Stimulated activated CD4-positive, alpha-beta T cell treated with anti-CD3 and anti-CD28 coated beads, Interleukin-4, amount 100 ng/mL, for 48 hours (primary cell): ENCODE measurements at places on chromosomes 6 and 20.

- DNase-seq, result no peak
Measured at GRCh38 chr6:148240861-148241477, 101.7 kb upstream of the SASH1 start.

DNA sequence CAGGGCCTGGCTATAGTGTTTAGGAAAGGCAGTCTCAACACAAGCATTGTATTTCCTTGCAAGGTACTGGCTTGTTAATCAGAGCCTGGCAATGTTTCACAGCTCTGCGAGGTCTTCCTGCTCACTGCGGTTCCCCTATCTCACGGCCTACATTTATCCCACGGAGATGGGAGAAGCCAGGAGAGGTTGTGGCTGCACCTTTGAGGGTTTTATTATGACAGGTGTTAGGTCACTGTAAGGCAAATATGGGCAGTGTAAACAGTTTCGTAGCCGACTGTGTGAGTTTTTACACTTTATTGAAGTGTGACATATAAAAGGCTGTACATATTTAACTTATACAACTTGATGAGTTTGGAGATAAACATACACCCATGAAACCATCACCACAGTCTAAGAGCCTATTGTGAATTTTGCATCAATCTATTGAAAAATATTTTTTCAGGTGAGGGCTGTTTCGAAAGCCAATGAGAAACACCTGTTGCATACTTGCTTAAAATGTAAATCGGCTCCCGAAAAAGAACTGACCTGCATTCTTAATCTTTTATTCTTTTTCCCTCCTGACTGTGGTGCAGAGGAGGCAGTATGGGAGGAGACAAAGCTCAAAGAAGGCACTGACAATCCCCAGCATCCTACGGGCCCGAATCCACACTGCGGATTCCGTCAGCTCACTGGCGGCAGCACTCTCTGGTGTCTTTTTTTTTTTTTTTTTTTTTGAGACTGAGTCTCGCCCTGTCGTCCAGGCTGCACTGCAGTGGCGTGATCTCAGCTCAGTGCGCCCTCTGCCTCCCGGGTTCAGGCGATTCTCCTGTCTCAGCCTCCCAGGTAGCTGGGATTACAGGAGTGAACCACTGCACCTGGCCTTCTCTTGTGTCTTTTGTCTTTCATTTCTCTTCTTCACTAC lies 7.5 kb upstream of the RBM38 start:
- DNase-seq, result no peak

GRCh38 chr20:4924032-4924431 lies 77.3 kb downstream of the SLC23A2 start:
- DNase-seq, result no peak

DNA sequence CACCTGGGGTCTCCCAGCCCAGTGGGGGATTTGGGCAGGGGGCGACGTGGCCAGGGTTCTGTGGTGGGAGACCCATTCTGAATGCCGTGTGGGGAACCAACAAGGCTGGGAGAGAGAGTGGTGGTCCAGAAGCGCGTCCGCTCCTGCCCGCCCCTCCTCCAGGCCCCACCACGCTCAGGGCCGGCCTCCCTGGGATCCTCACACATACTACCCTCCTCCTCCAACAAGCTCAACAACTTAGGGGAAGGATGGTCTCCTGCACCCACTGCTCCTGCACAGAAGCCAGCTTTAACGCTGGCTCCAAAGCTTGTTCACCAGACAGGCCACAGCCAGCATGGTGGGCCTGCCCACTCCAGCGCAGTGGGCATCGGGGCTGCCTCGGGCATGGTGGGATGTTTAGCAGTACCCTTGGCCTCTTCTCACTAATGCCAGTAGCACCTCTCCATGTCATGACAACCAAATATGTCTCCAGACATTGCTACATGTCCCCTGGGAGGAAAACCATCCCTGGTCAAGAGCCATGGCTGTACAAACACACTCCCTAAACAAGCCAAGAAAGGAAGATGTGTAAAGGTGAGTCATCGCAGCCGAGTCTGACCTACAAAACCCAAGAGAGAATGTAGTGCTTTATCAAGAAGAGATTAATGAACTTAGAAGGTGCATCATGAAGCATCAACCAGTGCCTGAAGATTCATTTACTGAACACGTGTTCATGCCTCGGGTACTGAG lies 75.7 kb downstream of the BMP7 start:
- no peak for DNase-seq

GRCh38 chr20:1397710-1398109 lies 4.9 kb upstream of the FKBP1A start:
- no peak for DNase-seq

DNA sequence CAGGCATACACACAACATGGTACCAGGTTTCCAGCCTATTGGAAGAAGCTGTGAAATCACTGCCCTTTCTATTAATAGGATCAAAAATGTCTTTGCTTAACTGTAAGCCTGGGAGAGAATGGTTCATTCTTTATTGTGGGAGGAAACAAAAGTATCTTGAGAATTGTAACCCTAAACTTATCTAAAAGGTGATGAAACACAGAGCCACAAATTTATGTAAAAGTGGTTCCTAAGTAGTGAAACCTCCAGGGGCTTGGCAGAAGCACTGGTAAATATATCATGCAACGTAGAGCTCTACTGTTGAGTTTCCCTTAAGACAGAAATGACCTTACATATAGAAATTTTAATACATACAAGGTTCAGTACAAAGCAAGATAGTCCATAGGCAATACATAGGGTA lies 17.2 kb upstream of the NOX3 start:
- DNase-seq, result no peak

DNA sequence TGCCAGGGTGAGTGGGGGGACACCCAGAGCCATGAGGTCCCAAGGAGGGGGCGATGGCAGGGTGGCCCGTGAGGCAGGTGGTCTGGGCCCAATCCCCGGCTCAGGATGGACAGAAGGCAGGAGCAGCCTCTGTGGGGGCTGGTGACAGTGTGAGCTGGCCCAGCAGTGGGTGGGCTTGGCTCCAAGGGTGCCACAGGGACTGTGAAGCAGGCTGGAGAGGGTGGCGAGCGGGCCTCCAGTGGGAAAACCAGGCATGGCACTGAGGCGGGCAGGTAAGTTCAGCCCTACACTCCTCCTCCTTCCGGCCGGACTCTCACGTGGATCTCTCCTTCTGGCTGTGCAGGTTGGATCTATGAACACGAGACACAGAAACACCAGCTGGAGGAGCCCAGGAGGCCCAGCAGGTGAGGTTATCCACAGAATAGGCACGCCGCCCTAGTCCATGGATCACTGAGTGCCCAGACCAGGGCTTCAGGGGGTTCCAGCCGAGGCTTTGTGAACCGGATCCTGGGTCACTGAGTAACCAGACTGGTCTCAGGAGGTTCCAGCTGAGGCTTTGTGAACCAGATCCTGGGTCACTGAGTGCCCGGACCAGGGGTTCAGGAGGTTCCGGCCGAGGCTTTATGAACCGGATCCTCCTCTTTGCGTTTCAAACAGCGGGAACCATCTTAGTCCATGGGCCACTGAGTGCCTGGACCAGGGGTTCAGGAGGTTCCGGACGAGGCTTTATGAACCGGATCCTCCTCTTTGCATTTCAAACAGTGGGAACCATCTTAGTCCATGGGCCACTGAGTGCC lies 76.4 kb upstream of the BHLHE23 start:
- no peak for DNase-seq

DNA sequence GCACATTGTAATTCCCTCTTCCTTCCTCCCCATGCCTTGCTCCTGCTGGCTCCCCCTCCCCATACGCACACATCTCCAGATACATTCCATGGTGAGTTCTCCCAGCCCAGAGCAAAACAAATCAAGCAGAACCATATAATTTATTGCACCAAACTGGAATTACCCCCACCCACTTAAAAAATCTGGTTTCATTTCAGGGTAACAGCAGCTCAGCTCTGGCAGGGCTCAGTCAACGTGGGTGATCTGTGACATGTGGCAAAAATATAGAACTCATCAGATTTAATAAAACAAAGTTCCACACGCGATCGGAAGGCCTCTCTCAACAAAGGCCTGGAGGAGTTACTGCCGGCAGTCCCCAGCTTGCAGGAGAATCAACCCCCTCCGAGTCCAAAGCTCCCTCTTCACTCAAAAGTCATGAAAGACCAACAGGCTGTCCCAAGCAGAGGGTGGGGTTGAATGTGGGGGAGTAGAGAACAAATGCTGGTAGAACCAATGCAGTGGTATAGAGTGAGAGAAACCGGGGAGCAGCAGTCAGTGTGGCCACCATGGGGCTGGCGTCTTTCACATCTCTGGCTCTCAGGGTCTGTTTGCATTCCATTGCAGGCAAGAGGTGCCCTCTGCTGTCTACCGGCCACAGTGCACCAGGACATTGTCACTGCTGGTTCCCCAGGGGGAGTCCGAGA lies 323.3 kb upstream of the NT5E start:
- DNase-seq, result no peak

DNA sequence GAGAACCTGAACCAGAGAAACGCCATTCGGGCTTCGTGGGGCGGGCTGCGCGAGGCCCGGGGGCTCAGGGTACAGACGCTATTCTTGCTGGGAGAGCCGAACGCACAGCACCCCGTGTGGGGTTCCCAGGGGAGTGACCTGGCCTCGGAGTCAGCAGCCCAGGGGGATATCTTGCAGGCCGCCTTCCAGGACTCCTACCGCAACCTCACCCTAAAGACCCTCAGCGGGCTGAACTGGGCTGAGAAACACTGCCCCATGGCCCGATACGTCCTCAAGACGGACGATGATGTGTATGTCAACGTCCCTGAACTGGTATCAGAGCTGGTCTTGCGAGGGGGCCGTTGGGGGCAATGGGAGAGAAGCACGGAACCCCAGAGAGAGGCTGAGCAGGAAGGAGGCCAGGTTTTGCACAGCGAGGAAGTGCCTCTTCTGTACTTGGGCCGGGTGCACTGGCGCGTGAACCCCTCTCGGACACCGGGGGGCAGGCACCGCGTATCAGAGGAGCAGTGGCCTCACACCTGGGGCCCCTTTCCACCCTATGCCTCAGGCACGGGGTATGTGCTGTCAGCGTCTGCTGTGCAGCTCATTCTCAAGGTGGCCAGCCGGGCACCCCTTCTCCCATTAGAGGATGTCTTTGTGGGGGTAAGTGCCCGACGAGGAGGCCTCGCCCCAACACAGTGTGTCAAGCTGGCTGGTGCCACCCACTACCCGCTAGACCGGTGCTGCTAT lies 904 bp downstream of the B3GALT4 start:
- no peak for DNase-seq

DNA sequence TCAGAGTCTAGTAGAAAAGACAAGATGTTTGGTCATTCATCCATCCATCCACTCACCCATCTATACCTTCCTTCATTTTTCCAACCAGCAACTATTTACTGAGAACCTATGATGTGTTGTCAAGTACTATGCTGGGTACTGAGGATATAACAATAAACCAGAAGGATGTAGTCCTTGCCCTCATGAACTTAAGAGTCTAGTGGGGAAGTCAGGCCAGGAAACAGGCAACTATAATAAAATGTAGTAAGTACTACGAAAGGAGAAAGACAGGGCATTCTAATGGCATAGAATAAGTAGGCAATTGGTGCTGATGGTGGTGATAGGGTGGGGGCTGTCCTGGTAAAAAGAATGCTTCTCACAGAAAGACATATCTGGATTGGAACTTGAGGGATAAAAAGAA lies 245.7 kb downstream of the BTBD9 start:
- DNase-seq, result no peak

DNA sequence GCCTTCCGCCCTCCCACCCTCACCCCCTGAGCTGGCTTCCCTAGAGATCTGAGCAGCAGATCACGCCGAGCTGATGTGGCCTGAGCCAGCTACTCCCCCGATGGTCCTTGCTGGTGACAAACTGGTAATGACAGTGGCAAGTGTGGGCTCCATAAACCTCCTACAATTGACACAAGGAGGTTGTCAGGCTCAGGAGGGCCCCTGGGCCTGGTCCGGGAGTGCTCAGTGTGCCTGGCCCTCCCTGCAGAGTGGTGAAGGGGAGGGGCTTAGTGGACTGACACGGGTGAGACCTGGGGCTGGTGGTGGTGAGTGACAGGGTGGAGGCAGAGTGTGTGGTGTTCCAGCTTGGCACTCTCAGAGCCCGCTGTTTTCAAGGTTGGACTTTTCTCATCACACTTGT lies 22.6 kb upstream of the MPC1 start:
- DNase-seq, result no peak

- no peak for DNase-seq
Measured at GRCh38 chr6:63496361-63496804, 75.9 kb upstream of the LOC128125822 start.

- DNase-seq, result no peak
Measured at GRCh38 chr20:47349365-47350180, 6.9 kb downstream of the ZMYND8 start.

DNA sequence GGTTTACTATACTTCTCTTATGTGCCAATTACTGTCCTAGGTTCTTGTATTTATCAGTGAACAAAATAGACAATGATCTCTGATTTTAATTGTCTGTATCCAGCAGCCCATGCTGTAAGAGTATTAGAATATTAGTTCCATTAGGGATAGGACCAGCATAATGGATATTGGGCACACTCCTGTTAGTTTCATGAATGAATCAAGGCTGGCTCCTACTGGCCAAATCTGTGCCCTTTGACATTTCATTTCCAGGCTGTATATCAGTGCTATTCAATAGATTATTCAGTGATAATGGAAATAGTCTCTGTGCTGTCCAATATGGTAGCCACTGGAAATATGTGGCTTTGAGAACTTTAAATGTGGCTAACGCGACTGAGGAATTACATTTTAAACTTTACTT lies 1007.9 kb upstream of the FLRT3 start:
- DNase-seq, result no peak

DNA sequence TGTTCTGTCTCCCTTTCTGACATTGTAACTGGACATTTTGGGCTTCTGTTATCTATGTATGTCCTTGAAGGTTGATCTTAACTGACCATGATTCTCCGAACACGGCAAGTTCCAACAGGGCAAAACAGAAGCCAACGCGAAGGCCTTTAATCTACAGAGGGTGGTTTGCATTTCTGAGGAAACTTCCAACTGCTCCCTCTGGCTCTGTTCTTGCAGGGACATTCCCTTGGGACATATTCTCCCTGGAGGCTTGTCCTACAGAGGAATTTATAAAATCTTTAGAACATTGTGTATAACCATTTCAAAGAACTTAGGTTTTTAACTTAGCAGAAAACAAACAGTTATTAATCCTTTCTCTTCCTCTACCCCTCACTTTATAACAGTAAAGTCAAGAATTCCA lies 189.0 kb upstream of the CDYL start:
- no peak for DNase-seq

- no peak for DNase-seq
Measured at GRCh38 chr20:56422076-56422823, 10.2 kb downstream of the CASS4 start.

GRCh38 chr20:31859998-31860380 lies 10.3 kb downstream of the DUSP15 start:
- no peak for DNase-seq

- DNase-seq, result no peak
Measured at GRCh38 chr6:25692472-25692871, 40.5 kb downstream of the SCGN start.

- no peak for DNase-seq
Measured at GRCh38 chr20:40488401-40488800, 200.6 kb downstream of the MAFB start.

DNA sequence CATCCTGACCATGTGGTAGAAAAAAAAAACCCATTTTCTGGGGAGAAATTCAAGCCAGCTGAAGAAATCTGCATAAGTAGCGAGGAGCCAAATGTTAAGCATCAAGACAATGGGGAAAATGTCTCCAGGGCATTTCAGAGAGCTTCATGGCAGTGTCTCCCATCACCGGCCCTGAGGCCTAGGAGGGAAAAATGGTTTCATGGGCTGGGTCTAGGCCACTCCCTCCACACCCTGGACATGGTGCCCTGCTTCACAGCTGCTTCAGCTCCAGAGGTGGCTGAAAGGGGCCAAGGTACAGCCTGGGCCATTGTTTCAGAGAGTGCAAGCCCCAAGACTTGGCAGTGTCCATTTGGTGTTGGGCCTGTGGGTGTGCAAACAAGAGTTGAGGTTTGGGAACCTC lies 34.4 kb upstream of the B3GAT2 start:
- DNase-seq, result no peak

- no peak for DNase-seq
Measured at GRCh38 chr20:6530779-6531315, 236.6 kb upstream of the BMP2 start.
